ENCODE measurements at places on chromosomes 3 and 15.
A peak's percentile ranks its signal among the peaks of the same experiment; 100 is the strongest.

DNA sequence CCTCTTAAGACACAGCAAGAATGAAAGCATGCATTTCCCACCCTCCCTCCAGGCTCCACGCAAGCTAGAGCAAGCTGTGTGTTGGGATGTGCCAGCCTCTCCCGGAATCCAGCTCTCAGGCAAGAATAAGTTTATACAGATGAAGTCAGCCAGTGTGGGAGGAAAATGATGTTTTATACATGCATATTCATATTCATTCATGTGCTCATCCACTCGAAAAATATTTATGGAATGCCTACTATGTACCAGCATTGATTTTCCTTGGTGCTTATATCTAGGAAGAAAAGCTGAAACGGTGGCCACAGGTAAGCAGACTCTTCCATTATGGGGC lies 62.7 kb downstream of the KLHL6 start:
- DNase-seq, result no peak

- DNase-seq, result no peak
Observed at GRCh38 chr3:130779031-130779430, 32.4 kb upstream of the PIK3R4 start.

GRCh38 chr3:68121287-68121686 lies 466.9 kb upstream of the SUCLG2 start:
- no peak for DNase-seq

DNA sequence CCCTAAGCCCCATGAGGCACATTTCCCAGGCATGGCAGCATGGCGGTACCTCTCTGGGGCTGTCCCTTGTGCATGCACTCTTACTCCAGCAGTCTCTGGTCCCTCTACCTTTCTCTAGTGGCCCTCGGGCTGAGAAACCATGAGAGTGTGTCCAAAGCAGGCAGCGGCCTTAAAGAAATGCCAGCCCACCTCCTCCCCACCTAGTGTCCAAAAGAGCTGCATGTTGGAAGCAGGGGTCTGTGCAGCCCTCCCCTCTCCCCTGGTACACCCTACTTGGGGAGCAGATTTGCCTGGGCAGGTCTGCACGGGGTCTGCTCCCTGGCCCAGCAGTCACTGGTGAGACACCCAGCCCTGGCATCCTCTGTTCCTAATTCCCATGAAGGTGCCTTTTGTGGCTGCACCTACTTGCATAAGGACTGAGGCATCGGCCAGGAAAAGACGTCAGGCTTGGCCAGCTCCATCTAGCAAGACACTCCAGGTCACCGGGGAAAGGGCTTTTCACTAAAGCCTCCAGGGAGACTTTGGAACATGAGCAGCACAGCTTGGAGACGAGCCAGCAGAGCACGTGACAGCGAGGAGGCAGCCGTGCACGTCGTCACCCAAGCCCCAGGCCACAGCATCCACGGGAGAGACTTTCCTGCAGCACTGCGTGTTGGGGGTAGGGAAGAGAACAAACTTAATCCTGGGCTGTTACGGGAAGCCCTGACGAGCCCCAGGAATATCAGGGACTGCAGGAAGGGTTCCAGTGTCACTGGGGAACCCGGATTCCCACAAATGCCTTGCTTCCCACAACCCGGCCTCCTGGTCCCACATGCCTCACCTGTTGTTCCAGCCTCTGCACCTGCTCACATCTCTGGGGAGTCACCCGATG lies 38.8 kb downstream of the TM2D3 start:
- DNase-seq, result no peak

GRCh38 chr3:180188512-180189309 lies 152.0 kb upstream of the PEX5L start:
- no peak for DNase-seq

GRCh38 chr3:110479731-110480130 lies 591.9 kb upstream of the NECTIN3 start:
- no peak for DNase-seq

- DNase-seq, result no peak
Observed at GRCh38 chr3:23991683-23992628, 46.9 kb downstream of the NR1D2 start.

- no peak for DNase-seq
Observed at GRCh38 chr3:197137751-197138150, 108.1 kb upstream of the MELTF start.

DNA sequence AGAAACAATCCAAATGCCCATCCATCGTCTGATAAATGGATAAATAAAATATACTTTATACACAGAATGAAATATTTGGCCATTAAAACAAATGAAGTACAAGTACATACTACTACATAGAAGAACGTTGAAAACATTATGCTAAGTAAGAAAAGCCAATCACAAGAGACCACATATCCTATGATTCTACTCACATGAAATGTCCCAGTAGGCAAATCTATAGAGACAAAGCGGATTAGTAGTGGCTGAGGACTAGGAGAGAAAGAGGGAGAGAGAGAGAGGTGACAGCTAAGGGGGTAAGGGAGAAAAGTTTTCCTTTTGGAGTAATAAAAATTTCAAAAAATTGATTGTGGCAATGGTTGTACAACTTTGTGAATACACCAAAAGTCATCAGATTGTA lies 147.0 kb downstream of the GREM1 start:
- no peak for DNase-seq

DNA sequence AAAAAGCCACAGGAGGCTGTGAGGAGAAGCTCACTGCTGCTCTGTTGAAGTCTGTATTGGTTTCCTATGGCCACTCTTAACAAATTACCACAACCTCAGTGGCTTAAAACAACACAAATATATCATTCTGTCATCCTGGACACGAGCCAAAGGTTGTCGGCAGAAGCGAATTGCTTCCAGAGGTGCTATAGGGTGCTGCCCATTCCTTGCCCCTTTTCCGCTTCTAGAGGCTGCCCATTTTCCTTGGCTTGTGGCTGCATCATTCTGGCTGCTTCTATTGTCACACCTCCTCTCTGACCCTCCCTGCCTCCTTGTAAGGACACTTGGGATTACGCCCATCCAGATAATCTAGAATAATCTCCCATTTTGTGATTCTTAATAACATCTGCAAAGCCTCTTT lies 6.4 kb upstream of the SACM1L start:
- DNase-seq, result no peak

- peak; percentile 64 for DNase-seq
Observed at GRCh38 chr15:59594493-59594942, 17.1 kb upstream of the GCNT3 start.

GRCh38 chr3:31690771-31691170 lies 158.0 kb downstream of the STT3B start:
- DNase-seq, result no peak

GRCh38 chr3:15797642-15798303 lies at the start of gene ANKRD28:
Gene ANKRD28, minus strand, starts transcription at chr3:15797979. Its CDS starts 1,458 bp downstream, at chr3:15796521.
- peak; percentile 97 for DNase-seq

GRCh38 chr15:56939257-56939656 lies 20.8 kb downstream of the TCF12 start:
- no peak for DNase-seq

- no peak for DNase-seq
Observed at GRCh38 chr15:70748281-70748747, 15.0 kb downstream of the UACA start.

GRCh38 chr3:27467545-27467944 lies 16.6 kb downstream of the SLC4A7 start:
- no peak for DNase-seq

GRCh38 chr15:79738143-79738542 lies 158.7 kb downstream of the MTHFS start:
- DNase-seq, result no peak

DNA sequence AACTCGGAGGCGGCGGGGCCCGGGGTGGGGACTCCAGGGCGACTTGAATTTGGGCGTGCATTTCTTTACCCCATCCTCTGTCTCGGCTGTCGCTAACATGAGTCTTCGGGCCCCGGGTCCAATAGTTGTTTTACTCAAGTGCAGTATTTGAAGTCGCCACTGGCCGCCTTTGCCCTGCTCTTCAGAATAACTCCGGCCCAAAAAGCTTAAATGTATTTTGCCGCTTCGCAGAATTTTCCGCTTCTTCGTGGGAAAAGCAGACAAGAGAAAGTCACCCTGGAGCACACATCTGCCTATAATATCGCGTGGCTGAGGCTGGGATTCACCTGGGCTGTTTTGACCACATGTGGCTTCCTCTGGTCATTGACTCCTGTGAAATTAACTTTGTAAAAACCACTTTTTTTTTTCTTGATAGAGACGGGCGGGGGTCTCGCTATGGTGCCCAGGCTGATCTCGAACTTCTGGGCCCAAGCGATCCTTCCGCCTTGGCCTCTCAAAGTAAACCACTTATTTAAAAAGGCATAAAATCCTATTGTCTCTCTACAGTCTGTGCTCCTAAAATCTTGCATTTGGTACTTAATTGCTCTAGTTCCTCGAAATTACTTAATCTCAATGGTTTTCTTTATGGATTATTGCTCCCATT lies 676 bp downstream of the CNOT10 start:
- no peak for DNase-seq

- DNase-seq, result no peak
Observed at GRCh38 chr3:63295806-63296205, 17.7 kb downstream of the SYNPR start.

GRCh38 chr3:165754219-165755007 lies 82.8 kb downstream of the BCHE start:
- no peak for DNase-seq

DNA sequence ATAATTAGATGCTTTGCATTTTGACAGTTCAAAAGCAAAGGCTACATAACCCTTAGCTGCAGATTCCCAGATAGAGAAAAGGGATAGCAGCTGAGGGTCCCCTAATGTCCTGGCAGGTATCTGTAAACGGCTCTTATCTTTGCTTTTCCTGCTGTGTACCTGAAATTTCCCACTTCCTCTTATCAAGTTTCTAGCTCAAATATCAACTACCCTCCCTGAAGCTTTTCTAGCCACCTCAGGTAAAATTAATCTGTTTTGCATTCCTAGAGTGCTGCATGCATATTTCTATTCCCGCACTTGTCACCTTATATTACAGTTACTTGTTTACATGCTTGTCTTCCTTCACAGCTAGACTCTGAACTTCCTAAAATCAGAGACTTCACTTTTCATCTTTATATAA lies 55.6 kb upstream of the STXBP5L start:
- DNase-seq, result no peak

GRCh38 chr3:153840487-153840886 lies 280.7 kb upstream of the ARHGEF26 start:
- DNase-seq, result no peak

DNA sequence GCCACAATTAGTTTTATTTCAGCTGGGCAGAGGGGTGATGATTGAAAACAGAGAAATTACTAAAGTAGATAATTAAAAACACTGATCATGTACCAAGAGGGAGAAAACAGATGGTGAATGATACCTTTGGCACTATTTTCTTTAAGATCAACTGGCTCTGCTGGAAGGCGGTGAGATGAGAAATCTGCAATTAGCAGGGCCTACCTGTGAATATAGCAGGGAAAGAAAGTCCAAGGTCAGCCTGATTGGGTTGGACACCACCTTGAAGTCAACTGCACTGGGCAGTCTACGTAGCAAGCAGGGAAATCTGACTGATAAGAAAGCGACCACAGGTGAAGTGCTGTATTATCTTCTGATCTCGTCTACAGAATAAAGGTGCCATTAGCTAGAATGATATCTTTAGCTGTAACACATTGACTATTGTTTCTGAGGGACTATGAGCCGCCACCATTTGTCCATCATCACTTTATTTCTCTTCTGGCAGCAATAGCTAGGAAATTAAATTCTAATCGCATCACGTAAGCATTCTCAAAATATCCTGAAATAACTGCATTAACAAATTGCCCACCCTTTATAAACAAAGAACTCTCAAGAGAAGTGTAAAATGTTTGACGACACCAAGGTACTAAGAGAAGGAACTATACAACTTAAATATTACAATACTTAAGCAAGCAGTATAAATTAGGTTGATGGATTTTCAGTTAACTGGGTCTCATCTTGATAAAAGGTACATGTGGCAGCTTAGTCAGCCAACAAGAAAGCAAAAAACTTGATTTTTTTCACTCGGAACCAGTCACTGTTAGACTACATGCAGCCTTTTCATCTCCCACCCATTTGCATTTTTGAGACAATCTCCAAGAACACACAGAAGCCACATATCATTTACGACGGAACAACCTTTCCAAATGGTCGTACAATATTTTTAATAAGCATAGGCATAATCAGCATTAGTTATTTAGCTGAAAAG lies 1.3 kb downstream of the NEDD4 start:
- no peak for DNase-seq

DNA sequence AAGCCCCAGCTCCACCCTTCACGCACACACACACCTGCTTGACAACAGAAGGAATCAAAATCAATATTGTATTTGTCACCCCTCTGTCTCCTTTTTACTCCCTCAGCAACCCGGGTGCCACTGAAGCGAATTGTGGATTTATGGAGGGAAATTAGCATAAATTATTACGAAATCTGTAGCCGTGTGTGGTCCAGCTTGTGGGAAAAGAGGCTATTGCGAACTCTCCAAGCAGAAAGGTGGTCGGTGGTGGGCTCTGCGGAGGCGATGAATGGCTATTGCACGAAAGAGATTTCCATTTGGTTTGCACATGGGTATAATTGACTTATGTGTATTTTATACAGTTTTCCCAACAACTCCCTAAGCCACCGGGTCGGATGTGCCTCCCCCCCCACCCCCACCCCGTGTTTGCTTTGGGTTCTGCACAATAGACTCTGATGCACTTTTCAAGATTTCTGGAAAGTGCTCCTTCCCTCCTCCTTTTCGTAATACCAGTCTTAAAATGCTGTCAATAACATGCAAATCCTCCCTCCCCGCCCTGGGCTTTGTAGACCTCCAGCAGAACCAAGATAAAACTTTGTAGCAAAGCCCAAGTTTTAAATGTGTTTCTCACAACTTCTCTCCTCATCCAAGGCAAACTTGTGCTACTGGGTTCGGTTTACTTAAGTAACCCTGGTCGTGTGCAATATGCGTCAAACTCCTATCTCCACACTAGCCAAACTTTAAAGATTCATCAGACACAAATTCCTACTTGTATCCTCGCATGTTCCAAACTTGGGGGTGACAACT lies 3.1 kb upstream of the FOXB1 start:
- DNase-seq, result no peak

DNA sequence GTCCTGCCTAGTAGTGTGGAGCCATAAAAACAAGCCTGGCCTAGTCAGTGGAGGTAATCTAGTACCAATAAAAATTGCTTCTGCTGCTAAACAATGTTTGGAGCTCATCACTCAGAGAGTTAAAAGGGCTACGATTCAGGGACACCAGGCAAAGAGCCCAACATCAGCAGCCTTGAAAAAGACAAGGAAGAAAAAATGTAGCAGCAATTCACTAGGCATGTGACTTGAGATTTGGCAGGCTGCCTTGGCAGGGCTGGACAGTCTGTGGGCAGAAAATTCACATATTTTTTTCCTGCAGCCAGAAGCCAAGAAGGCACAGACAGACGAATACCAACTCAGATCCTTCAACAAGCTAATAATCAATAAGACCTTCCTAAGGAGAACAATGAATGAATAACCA lies 47.2 kb downstream of the IGSF11 start:
- no peak for DNase-seq

DNA sequence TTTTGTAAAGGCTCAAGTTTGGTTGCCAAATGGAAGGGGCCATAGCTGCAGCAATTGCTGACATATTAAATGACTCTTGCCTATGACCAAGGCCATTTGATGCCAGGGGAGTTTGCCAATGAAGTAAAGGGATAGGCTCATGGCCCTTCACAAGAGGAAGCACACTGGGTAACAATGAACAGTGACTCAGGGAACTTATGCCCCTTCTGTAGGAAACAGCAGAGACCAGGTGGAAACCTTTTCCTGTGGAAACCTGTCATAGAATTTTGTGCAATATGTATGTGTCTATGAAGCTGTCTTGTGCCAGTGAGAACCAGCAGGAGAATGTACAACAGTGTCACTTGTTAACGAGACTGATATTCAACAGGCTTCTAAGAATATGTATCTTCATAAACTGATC lies 25.4 kb upstream of the AVEN start:
- DNase-seq, result no peak

All from HS-5 (cell line).